ENCODE measurements at places on chromosomes 2 and 18.

DNA sequence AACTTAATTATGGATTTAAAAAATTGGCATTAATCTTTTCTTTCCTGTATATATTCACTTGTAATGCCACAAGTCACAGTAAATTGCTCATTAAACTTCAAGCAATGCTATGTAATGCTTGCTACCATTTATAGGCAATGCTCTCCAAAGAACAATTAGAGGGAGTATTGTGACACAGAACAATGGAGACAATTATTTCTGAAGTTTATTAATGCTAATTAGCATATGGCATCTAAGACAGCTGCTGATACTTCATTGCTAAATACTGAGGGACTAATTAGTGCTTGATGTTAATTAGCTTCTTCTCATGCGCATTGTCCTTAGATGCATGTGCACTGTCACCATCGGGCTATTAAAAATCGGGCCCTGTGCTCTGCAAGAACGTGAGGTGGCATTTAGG, 1012.8 kb downstream of the SOCS6 start:
- no peak for DNase-seq

DNA sequence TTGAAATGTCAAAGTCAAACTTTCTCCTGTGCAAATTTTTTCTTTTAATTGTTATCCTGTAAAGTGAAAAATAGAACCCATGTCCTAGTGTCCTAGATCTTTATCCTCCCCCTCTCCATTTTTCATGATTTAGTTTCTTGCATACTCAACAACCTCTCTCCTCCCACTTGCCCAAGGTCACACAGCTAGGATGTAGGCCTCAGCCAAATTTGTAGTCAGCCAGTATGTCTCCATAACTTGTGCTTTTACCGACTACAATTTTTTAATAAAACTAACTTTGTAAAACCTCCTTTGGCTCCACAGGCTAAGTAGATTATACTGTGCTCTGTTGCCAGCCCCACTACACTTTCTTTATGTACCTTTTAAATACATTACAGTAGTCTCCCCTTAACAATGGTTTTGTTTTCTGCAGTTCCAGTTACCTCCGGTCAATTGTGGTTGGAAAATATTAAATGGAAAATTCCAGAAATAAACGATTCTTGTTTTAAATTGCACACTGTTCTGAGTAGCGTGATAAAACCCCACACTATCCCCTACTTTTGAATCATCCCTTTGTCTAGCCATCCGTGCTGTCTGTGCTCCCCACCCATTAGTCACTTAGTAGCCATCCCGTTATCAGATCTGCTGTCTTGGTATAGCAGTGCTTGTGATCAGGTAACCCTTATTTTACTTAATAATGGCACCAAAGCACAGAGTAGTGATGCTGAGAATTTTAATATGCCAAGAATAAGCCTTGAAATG, 22.8 kb downstream of the GULP1 start:
- DNase-seq = no peak

DNA sequence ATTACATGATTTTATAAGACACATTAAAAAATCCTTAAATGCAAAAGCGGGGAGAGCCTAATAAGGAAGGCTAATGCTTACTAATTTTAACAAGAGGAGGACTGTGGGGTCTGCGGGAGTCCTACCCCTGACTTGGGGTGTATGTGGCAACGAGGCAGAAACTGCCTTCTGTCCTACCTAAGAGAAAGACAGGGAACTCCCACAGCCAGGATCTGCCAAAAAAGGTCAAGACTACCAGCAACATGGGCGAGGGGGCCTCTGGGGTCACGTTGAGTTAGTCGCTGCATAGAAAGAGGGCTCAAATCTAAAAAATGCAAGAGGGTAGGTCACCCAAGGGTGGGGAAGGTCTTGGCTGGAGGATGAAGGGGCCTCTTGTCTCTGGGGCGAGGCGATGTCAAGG, 529 bp upstream of the AMER3 start:
- no peak for DNase-seq

GRCh38 chr2:202418027-202418426, 41.9 kb downstream of the BMPR2 start:
- DNase-seq = no peak

DNA sequence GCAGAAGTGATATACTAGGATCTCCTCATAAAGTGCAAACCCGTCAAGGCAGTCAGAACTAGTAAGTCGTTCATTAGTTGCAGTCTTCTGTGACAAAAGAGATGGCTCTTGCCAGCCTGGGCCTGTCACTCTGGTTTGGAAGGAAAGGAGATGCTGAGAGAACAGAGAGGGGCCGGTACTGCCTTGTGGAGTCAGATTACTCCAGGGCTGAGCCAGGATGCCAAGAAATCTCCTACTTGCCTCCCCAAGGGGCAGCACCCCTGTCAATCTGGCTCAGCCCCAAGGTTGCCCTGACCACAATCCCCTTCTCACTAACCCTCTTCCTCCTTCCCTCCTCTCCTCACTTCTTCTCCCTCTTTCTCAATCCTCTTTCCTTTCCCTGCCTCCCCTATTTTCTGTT, 62.9 kb upstream of the ASPRV1 start:
- DNase-seq = no peak

GRCh38 chr2:66024391-66024790, 410.5 kb upstream of the MEIS1 start:
- DNase-seq = no peak

GRCh38 chr18:23356915-23357601, 96.0 kb upstream of the RIOK3 start:
- no peak for DNase-seq

GRCh38 chr2:238581126-238581525, 154.4 kb downstream of the ASB1 start:
- no peak for DNase-seq

DNA sequence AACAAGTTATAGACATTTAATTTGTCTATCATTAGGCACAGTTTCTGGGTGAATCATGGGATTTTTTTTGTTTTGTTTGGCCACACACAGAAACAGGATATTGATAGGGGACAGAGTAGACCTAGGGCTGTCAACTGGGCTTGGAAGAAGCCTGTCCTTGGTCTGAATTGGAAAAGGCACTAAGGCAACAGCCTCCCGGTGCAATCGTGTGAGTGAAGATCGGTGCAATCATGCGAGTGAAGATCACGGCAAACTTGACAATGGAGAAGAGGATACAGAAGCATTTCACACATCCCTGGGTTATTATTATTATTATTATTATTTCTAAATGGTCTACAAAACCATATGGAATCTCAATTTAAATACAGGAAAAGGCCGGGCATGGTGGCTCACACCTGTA, 94.5 kb downstream of the ACKR3 start:
- no peak for DNase-seq

DNA sequence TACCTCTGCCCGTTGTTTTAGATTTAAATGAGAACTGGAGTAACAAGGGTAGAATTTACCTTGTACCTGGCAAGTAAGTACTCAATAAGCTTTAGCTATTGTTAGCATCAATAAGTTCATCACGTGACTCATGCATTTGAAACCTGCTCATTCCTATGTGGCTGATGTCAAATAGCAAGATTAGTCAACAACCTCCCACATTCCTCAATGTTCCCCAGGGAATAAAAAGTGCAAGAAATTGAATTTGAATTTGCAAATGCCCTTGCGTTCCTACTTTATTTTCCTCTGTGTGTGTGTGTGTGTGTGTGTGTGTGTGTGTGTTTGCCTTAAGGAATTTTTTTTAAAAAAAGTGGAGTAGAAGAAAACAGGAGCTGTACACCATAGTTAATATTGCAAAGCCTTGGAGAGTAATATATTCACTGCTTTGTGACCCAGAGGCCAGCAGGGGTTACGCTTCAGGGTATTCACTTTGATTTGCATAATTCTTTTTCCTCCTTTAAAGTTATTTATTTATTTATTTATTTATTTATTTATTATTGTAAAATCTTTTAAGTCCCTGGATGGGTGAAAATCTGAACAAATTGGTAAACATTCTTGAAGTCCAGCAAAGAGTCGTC, 43.9 kb upstream of the DNAH7 start:
- DNase-seq = no peak

- no peak for DNase-seq
These were observed 224.9 kb upstream of the EPAS1 start for GRCh38 chr2:46072101-46072820.

DNA sequence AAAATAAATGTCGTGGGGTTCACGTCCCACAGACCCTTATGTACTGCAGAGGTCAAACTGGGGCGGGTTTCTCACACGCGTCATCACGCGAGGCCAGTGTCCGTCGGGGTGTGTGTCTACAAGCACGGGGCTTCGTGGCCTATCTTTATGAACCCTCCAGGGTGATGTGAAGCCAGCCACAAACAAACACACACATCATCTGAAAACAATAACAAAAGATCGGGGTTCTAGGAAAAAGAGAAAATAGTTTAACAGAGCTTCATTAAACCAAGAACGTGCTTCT, 23.3 kb downstream of the LDLRAD4 start:
- DNase-seq = no peak

- DNase-seq = no peak
These were observed 37.5 kb downstream of the ST8SIA5 start for GRCh38 chr18:46719388-46719787.

GRCh38 chr2:165016772-165017411, 61.6 kb upstream of the SLC38A11 start:
- peak; percentile 19 for DNase-seq

GRCh38 chr2:41878056-41878455, 169.8 kb upstream of the PKDCC start:
- DNase-seq = no peak

- DNase-seq = peak; percentile 36
These were observed 796 bp upstream of the DYSF start for GRCh38 chr2:71452565-71452964.
